ENCODE measurements at places on chromosomes 4 and X.

- DNase-seq = no peak
Measured at GRCh38 chrX:130725519-130725918, 177.5 kb downstream of the ENOX2 start.

GRCh38 chr4:183333202-183333601 lies 11.0 kb upstream of the CLDN24 start:
- no peak for DNase-seq

DNA sequence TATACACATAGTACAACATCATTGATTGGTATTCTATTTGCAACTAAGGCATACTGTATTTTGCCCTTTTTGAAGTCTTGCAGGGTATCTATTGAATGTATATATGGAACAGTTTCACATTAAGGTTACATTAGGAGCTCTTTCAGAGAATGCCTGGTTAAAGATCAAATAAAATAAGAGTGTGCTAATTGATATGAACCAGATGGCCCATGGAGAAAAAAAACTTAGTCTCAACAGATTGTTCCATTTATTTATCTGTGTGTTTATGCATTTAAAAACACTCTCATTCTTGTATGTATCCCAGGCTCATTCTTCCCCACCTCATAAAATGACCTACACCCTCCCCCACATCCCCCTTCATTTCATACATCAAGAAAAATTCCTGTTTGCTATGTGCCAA lies 35.2 kb upstream of the GRIA2 start:
- no peak for DNase-seq

DNA sequence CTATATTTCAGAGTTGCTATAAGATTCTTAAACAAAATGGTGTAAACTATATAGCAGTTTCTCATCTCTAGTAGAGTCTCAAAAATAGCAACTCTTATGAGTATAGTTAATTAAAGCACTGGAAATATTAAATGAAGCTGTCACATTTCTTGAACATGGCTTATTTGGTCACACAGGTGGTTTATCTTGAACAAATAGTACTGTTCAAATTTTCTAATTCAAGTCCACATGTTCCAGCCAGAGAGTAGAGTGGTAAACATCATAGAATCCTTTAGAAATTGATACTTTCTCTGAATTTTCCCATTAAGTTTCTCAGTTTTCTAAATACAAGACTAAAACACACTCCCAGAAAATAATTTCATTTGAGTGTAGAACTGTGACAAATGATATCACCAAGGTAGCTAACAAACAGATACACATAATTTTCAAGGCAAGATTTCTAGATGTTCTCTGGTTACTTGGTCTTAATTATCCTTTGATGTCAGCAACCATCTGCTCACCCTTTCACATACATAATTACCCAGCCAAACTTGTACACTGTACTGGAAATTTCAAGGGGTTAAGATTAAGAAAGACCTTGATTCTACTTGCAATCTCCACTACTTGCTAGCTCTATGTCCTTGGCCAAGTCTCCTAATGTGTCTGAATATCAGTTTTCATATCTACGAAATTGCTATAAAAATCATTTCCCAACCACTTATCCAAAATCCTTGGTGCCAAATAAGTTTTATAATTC lies 24.3 kb upstream of the PAK3 start:
- DNase-seq = no peak

DNA sequence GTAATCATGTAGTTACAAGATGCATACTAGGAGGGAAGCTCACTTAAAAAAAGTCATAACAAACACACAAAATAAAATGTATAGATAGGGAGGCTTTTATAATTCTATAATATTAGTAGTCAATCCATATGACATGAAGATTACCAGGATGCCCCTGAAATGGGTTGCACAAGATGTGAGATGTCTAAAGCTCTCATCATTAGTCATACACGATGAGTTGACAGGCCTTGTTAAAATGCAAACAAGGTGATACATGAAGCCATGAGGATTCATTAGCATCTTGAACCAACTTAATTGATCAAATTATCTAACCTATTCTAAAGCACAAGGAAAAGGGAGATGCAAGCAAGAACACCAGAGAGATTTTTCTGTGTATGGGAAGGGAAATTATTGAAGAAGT lies 470.2 kb downstream of the IQCM start:
- no peak for DNase-seq

GRCh38 chrX:48976086-48976485 lies 4.4 kb upstream of the KCND1 start:
- DNase-seq = no peak

DNA sequence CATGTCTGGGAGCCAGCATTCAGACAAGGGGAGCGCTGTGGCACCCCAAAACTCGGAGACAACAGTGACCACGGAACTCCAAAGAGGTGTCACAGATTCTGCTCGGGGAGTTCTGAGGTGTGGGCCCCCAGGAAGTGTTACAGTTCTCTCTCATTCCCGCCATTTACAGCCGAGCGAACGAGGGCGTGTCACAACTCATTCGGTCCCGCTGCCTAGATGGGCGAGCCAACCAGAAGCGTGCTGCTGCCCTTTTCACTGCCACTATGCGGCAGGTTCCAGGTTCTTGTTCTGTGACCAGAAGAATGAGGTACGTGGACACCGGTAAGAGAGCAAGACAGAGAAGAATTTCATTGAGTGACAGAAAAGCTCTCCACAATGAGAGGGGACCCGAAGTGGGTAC lies 1370.6 kb upstream of the AGA start:
- DNase-seq = peak; percentile 27

DNA sequence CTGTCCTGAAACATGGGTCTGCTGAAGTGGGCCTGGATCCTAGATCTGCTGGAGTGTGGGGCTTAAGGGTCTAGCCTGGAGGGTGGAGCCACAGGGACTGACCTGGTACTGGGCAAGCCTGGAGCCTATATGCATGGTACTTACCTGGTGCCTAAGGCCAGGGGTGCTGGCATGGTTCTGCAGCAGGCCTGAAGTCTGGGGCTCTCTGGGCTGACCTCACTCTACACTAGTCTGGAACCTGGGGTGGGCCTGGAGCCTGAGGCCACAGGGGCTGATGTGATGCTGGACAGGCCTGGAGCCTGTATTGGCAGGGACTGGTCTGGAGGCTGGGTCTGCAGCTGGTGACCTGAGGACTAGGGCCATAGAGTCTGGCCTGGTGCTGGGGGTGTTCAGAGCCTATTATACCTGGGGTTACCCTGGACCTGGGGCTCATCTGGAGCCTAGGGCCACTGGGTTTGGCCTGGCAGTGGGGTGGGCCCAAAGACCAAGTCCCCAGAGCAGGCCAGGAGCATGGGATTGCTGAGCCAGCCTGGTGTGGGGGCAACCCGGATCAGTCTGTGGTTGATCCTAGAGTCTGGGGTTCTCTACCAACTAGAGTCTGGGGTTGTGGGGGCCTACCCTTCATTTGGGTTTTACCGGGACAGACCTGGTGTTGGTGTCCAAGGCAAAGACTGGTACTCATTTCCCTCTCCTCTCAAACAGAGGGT lies 179.6 kb downstream of the SLC4A4 start:
- no peak for DNase-seq

DNA sequence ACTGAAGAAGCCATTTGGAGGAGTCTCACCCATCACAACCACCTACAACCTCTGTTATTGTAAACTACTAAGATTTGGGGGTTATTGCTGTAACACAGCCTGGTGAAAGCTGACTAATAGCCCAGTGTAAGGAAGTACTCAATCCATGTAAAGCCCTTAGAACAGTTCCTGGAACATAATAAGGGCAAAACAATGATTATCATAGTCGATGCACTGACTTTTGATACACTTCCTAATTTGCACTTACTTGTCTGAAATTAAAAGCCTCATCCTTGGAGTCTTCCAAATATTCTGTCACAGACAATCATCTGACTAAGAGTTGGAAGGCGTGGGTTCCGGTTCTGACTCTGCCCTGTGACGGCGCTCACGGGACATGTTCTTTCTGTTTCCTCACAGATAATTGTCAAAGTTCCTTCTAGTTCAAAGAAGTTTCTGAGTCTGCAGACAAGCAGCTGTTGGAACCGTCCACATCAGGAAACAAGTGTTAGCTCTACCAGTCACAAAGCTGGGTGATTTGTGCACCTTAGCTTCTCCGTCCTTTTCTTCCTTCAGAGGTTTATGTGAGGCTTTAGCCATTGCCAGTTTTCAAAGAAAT lies 33.4 kb upstream of the RASGEF1B start:
- DNase-seq = peak; percentile 63

- no peak for DNase-seq
Measured at GRCh38 chr4:45453258-45453853, 670.5 kb downstream of the GABRG1 start.

GRCh38 chr4:109432696-109433095 lies 919 bp upstream of the SEC24B start:
- no peak for DNase-seq

GRCh38 chr4:6277139-6277802 lies 7.6 kb downstream of the WFS1 start:
- peak; percentile 91 for DNase-seq

GRCh38 chrX:148281920-148282319 lies 218.5 kb upstream of the AFF2 start:
- no peak for DNase-seq

GRCh38 chrX:97797076-97797475 lies 913.4 kb downstream of the RPA4 start:
- no peak for DNase-seq

- DNase-seq = no peak
Measured at GRCh38 chr4:76206222-76206942, 7.2 kb downstream of the SCARB2 start.

DNA sequence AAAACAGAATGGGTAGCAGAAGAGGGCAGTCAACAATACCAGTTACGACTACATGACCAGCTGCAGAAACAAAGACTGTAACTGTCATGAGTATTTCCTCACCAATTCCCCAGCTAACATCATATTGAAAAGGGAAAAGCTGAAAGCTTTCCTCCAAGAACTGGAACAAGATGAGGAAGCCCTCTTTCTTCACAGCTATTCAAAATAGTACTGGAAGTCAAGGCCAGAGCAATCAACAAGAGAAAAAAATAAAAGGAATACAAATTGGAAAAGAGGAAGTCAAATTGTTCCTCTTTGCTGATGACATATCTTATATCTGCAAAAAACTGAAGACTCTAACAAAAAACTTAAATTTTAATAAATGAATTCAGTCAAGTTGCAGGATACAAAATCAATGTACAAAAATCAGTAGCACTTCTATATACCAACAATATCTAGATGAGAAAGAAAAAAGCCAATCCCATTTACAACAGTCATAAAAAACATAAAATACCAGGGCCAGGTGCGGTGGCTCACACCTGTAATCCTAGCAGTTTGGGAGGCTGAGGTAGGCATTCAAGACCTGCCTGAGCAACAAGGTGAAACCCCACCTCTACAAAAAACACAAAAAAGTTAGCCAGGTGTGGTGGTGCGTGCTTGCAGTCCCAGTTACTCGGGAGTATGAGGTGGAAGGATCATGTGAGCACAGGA lies 125.4 kb downstream of the ATP8A1 start:
- no peak for DNase-seq

DNA sequence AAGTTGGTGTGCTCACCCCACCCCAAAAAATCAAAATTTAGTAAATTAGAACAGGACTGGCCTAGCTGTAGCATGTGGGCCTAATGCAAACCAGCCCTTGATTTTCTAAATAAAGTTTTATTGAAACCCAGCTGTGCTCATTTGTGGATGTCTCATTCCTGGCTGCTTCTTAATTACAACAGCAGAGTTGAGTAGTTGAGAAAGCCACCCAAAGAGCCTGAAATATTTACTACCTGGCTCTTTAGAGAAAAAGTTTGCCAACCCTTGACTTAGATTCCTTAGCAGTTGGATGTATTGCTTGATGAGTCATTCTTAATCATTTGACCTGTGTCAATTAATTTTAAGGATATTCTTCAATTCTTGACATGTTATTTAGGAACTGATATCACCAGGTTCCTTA lies 168.3 kb upstream of the PUDP start:
- no peak for DNase-seq

GRCh38 chr4:102335616-102336015 lies 9.7 kb downstream of the SLC39A8 start:
- no peak for DNase-seq

GRCh38 chr4:101787701-101788316 lies 2.7 kb upstream of the BANK1 start:
- DNase-seq = no peak

- DNase-seq = no peak
Measured at GRCh38 chrX:125131164-125131563, 188.5 kb upstream of the TEX13C start.

DNA sequence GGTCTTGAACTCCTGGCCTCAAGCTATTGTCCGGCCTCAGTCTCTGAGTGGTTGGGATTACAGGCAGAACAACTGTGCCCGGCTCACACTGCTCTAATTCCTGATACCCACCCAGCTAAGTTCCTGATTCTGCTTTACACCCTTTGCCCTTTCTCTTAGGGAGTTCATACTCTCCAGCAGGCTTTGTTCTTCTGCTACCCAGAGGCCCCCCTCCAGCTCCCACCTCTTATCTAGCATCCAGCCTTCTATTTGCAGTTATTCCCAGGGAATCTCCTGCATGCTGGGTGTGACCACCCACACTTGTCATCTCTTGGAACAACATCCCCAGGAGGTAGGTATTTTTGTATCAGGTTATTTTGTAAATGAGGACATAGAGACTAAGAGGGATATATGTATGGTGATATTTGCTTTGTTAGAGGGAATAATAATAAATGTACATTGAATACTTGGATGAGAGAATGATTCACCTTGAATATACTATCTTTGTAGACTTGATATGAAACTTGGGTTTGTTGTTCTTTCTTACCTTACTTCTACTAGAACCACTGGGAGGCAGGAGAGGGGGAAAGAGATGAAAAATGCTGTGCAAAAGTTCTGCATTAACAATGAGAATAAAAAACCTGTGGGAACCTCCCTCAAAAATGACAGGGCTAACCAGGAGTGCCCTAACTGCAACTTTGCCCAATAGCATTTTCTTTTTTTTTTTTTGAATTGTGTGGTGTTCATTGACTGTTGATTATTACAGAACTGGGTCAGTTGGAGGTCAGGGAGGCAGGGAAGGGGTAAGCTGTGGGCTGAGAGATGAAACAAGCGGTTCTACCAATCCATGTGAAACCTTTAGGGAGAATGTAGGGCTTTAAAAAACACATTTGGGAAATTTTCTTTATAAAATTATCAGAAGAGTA lies 157.4 kb downstream of the SPRY1 start:
- DNase-seq = no peak

DNA sequence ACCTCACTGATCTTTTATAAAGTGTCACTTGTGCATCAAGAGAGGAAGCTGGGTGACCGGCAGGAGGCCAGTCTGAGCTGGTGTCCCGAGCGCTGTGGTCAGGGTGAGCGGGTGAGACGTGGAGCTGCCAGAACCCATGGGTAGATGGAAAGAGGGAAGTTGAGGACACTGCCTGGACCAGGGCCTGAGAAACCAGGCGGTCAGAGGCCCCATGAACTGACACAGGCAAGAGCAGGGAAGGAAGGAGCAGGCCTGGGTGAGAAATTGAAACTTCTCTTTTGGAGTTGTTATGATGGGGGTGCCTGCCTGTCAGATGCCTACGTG lies 192.6 kb downstream of the AFAP1 start:
- no peak for DNase-seq

GRCh38 chr4:88737307-88737941 lies 39.8 kb upstream of the NAP1L5 start:
- no peak for DNase-seq

DNA sequence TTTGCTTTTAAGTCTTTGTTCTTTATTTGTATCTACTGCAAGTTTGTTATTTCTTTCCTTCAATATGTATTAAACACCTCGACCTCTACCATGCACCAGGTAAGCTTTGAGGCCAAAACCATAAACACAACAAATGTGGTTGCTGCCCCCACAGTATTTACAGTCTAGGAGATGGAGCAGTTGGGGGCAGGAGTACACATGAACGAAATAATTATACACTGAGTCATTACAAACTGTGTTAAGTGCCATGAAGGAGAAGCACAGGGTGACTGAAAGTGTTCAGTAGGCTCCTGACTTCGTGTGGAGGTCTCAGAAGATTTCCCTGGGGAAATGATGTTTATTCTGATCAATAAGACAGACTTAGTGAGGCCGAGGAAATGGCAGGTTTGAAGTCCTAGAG lies 30.3 kb downstream of the SLC25A43 start:
- DNase-seq = no peak
